ENCODE measurements at places on chromosomes 4 and X.

DNA sequence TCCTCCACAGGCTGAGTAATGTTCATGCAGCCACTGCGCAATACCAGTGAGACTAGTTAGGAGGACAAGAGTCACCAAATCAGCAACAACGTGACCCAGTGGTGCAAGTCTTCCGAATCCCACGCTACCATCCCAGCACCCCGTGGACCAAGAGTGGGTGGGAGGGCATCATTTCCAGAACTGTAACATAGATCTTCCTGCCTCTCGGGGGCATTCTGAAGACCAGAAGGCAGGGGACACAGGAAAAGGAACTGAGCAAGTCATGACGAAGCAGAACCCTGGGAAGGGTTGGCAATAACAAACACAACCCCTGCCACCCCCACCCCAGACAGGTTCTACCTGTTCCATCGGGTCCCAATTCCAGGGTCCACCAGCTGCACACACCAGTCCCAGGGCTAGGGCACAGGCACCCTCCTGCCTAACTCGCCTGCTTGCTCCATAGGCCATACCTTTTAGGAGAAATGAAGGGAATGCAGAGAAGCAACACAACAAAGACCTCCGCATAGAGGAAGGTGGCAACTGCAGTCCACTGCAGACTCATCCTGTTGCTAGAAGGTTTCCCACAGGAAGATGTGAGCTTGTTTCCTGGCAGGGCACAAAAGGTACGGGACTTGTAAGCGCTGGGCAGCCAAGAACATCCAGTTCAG, 1.4 kb downstream of the BCAP31 start:
- DNase-seq: no peak

DNA sequence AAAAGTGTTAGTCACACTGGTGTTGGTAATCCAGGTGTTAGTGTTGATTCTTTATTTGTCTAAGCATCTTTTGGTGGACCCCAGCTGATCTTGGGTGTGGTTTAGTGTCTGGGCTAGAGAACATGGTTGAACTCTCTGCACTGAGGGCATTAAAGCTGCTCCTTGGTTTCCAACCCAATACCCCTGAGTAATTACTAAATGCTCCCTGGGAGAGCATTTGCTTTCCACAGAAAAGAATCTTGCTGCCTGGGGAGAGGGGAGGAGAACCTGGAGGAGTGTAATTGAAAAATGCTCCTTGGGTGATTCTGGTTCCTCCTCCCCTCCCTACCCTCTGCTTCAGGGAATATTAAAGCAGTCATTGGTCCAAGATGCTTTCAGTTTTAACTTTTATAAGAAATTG, 3.1 kb downstream of the GUCY1B1 start:
- DNase-seq: no peak

DNA sequence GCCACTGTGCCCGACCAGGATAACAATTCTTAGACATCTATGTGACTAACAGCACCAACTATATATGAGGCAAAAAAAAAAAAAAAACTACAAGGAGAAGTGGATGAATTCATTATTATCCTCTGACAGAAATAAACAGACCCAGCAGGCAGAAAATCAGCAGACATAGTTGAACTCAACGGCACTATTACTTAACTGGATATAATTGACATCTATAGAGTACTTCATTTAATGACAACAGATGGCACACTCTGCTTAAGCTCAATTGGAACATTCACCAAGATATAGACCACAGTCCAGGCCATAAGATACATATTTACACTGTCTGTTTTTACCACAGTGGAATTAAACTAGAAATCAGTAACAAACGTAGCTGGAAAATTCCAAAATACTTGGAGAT, 13.3 kb downstream of the CLDN22 start:
- no peak for DNase-seq

GRCh38 chr4:19164334-19164733, 1087.4 kb upstream of the SLIT2 start:
- DNase-seq: no peak

GRCh38 chrX:103418811-103419340, 42.5 kb downstream of the BEX3 start:
- no peak for DNase-seq

DNA sequence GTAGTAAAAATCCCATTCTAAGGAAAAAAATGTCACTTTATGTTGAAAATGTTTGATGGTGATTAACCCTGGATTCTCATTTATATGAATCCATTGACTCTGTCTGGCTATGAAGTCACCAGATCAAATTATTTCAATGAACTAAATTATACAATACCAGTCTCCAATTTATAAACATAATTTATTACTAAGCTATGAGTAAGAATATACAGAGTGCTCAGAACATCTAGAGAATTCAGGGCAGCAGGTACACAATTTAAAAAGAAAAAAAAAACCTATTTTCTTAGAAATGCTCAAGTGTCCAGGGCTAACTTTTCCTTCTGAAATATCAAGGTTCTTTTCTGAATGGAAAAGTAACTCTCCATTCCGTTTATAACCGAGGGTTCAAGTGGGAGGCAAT, 48.6 kb downstream of the VEGFC start:
- no peak for DNase-seq

GRCh38 chr4:19707876-19708275, 543.8 kb upstream of the SLIT2 start:
- DNase-seq: no peak

- DNase-seq: no peak
These were observed 86.4 kb upstream of the UXT start for GRCh38 chrX:47745416-47745815.

DNA sequence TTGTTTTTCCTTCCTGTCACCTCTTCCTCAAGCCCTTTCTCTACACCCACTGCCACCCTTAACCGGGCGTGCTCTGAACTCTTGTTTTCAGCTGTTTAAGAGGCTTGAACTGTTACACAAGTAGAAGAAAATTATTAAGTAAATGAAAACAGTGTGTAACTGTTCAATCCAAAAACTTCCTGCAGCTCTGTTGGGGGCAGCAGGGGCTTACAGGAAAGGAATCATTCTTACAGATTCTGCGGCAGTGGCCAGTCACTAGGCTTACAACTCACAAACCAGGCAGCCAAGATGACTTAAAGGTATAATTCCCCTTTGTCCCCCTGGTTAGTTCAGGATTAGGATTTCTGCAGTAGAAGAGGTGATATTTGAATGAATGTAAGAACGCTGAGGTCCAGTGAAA, 70.2 kb upstream of the ETNPPL start:
- no peak for DNase-seq

DNA sequence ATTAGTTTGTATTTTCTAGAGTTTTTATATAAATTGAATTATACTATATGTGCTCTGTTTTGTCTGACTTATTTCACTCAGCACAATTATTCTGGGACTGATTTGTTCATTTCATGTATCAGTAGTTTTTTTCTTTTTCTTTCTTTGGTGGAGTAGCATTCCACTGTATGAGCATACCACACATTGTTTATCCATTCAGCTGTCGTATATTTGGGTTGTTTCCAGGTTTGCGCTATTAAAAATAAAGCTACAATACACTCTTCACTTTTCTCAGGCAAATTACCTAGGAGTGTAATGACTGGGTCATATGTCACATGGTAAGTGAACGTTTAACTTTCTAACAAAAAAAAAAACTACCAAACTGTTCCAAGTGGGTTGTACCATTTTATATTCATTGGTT, 9.6 kb upstream of the OTUD4 start:
- no peak for DNase-seq

GRCh38 chrX:72201836-72202536, 20.4 kb downstream of the PIN4 start:
- DNase-seq: no peak

GRCh38 chr4:1297023-1297395, 7.3 kb downstream of the MAEA start:
- DNase-seq: no peak

DNA sequence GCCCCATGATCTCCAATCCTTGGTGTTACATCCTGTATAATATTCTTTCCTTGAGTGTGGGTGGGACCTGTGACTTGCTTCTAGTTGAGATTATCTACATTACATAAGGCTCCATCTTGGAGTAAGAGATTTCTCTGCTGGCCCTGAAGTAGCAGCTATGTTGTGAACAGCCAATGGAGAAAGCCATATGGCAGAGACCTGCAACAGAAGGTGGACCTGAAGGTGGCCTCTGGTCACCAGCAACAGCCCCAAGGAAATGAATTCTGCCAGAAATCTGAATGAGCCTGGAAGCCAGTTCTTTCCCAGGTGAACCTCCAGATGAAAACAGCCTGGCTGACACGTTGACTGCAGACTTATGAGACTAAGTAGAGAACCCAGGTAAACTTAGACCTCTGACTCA, 2.3 kb upstream of the INTS6L start:
- DNase-seq: no peak

DNA sequence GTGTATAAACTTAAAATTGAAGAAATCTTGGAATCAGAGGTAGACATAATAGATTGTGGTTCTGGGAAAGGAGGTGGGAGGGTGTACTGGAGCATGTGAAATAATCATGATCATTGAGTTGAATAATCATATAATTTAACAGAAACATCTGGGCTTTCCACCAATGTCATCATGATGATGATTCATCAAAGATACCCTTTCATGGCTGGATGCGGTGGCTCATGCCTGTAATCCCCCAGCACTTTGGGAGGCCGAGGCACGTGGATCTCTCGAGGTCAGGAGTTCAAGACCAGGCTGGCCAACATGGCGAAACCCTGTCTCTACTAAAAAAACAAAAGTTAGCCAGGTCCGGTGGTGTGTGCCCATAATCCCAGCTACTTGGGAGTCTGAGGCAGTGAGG, 6.7 kb upstream of the RUFY3 start:
- DNase-seq: no peak

DNA sequence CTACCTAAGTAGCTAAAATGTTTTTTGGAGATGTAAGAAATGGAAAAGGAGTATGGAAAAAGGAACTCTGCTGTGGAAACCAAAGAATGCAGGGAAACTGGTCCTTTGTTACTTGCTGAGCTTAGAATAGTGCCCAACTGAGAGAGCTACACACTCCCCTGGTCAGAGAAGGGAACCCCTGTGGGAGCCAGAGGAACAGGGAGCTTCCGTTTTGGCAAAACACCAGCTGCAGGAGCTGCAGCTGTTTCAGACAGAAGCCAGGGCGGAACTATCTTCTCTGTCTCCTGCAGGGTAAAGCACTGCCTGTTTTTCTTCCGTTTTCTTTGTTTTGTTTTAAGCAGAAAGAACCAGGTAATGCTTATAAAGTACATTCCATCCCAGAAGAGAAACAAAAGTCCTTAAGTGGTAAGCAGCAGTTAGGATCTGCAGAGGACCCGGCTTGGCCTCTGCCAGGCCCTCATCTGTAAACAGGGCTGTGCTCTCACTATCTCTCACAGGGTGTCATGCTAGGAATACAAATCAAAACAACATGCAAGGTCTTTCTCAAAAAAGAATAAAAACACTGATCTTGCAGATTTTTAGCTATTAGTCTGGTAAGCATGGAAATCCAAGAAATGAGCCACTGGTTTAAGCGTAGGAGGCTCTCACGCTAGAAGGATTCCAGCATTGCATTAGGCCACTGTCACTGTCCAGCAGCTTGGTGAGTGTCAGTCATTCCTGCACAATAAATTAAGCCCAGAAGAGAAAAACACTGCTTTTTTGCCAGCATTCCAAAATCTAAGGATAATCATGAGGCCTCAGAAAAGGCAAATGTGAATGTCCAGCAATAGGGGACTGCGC, 76.1 kb downstream of the CHST7 start:
- DNase-seq: no peak

GRCh38 chr4:182840108-182840507, 77.1 kb downstream of the DCTD start:
- no peak for DNase-seq

DNA sequence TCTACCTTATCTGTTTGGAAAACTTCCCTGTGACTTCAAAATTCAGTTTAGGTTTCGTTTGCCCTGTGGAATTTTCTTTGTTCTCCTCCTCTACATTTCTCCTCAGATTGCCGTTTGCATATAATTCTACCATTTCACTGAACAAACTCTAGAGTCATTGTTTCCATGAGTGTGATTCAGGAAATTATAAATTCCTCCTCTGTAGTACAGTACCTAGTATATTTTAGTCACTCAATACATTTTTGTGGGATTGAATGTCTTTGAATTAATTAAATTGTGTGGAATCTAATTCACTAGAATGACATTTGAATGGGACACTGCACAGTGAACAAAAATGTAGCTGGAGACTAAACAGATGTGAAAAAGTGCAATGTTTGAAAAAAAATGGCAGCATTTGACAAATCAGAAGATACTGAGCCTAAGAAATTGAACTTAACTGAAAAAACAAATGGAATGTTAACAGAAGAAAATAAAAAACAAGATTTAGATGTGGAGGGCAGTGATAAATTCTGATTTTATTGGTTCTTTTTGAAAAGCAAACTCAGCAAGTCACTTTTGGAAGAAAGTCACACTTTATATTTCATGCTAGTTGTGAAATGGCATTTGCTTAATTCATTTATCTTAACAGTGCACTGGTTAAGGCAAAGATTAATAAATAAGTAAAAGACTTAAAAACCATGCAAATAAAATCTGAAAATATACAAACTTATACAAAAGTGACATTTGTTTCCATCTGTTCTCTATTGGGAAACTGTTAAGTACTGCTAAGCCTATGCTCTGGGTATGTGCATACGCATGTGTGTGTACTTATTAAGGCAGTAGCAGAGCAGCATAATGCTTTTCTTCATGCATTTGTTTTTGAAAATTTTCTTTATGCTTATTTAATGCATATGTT, 512.3 kb downstream of the FAT4 start:
- no peak for DNase-seq

DNA sequence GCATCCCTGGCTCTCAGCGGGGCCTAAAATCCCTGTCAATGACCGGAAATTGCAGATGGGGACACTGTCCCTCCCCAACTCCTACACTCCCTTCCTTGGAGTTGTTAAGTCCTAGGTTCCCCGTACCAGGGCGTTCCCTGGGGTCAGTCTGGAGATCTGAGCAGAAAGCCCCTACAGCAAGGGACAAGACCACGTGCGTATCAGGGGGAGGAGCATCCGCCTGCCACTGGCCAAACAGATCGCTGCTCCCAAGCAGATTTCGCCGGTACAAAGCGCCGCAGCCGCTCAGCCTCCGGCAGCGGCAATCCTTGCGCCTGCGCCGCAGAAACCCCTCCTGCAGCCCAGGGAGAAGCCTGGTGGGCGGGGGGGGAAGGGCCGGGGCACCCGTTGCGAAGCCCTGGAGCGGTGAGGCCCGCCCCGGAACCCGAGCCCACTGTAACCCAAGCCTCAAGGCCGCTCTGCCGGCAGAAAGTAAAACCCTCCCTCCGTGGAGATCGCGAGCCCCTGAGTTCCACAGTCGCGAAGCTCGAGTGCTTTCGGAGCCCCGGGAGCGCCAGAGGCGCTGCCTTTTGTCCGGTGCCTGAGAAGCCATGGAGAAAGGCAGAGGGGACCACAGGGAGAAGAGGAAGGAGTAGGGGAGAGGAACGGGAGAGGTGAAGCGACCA, 2.7 kb downstream of the CRMP1 start:
- DNase-seq: no peak

DNA sequence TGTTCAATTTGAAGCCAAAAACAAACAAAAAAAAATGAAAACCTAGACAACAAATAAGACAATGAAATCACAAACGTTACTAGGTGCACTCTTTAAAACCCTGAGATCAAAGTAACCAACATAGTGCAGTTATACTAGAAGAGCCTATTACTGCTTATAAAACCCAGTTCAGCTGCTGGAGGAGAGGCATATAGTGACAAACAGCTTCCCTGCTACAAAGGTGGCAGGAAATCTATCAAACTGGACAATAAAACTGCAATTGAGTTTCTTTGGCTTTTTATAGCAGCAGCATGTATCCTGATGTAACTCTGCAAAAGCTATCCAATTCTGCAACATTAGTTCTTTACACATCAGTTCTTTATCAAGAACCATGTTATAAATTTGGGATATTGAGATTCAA, 155.6 kb downstream of the LRBA start:
- no peak for DNase-seq

GRCh38 chrX:103791228-103791627, 14.6 kb downstream of the PLP1 start:
- DNase-seq: no peak

All from GM10248 (cell line).